ENCODE measurements at places on chromosomes 3 and 15.

DNA sequence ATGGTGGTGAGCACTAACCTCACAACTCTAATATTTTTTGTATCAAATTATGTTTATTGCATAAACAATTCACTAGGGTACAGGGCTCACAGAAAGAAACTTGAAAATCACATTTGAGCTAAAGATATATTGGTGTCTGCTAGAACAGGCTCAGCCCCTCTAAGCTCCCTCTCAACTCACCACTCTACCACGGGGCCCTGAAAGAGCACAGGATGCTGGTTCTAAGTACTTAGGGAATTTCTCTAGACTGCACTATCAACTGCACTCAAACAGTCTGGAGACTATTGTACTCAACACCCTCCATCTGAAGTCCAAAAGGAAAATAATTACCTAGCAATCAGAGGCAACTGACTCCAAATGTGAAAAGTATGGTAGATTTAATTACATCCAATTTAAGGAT is 98.7 kb upstream of the STRIT1 start:
- H3K4me1 ChIP-seq: no peaks in the 10 kb centered on the region
- H3K36me3 ChIP-seq: no peaks in the 10 kb centered on the region
- no peak overlapping the region for H3K4me3 ChIP-seq
- no peak overlapping the region for H3K27ac ChIP-seq

DNA sequence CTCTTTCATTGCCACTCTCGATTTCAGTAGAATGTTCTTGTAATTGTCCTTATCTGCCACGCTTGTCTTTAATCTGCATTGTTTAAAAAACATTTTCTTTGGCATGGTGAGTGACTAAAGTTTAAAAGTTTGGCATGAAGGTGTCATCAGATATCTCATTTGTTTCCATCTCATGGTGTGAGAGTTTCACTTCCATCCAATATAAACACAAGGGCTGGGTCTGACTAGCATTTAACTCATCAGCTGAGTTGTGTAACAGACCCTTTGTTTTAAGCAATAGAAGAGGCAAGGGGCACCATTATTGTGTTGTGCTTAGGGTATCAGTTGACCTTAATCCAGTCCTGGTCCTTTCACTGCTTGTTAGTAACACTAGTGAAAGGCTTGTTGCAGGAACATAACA is 49.9 kb upstream of the IL12A start:
- H3K4me1 ChIP-seq: no peaks in the 10 kb centered on the region
- no peak for DNase-seq
- no peak overlapping the region for H3K27ac ChIP-seq
- no peaks in the 10 kb centered on the region for H3K36me3 ChIP-seq
- H3K4me3 ChIP-seq: no peak overlapping the region

- DNase-seq: no peak
- H3K27me3 ChIP-seq: no peaks in the 10 kb centered on the region
- no peak overlapping the region for H3K4me3 ChIP-seq
- no peaks in the 10 kb centered on the region for H3K36me3 ChIP-seq
- no peak overlapping the region for H3K27ac ChIP-seq
These were observed 555.8 kb upstream of the ALCAM start for GRCh38 chr3:104810896-104811295.

DNA sequence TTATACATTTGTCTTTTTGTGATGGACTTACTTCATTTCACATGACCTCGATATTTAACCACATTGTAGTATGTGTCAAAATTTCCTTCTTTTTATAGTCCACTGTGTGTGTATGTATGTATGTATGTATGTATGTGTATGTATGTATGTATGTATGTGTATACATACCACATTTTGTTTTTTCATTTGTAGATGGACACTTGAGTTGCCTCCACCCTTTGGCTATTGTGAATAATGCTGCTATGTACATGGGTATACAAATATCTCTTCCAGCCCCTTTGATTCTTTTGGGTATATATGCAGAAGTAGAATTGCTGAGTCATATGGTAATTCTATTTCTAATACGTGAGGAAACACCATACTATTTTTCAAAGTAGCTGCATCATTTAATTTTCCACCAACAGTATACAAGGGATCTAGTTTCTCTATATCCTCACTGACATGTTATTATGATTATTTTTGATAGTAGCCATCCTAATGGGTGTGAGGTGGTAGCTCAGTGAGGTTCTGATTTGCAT is 228.2 kb downstream of the OPA1 start:
- DNase-seq: no peak
- no peaks in the 10 kb centered on the region for H3K27me3 ChIP-seq
- no peak overlapping the region for H3K27ac ChIP-seq
- no peak overlapping the region for H3K4me3 ChIP-seq
- no peaks in the 10 kb centered on the region for H3K36me3 ChIP-seq
- peaks cover 4% of the 10 kb centered on the region for H3K4me1 ChIP-seq

GRCh38 chr15:50143255-50143860 is 24.3 kb upstream of the ATP8B4 start:
- H3K27me3 ChIP-seq: no peaks in the 10 kb centered on the region
- no peaks in the 10 kb centered on the region for H3K4me1 ChIP-seq
- H3K36me3 ChIP-seq: no peaks in the 10 kb centered on the region
- DNase-seq: no peak
- H3K27ac ChIP-seq: no peak overlapping the region

GRCh38 chr15:70447928-70448698 is 315.2 kb downstream of the UACA start:
- H3K36me3 ChIP-seq: no peaks in the 10 kb centered on the region
- no peaks in the 10 kb centered on the region for H3K27me3 ChIP-seq
- no peak for DNase-seq
- H3K4me1 ChIP-seq: no peaks in the 10 kb centered on the region
- no peak overlapping the region for H3K27ac ChIP-seq
